ENCODE measurements at places on chromosomes 13 and 19. TPM values are rescaled to one million over a fixed set of nuclear protein-coding genes. Genes with fewer than 3 reads are reported as not detected.

ZNF534 gene
- not detected for total RNA-seq

CDX2 gene
- total RNA-seq = not detected

ZNF432 gene
- 21.8 TPM for total RNA-seq

SSBP4 gene
- total RNA-seq = 48.0 TPM

TEX29 gene
- not detected for total RNA-seq

GPR42 gene
- total RNA-seq = not detected

PEAK3 gene
- total RNA-seq = not detected

KLF1 gene
- total RNA-seq = not detected

ATP11A gene
- 23.1 TPM for total RNA-seq

SIGLEC5 gene
- not detected for total RNA-seq

CBARP gene
- total RNA-seq = 9.7 TPM

SGCG gene
- 5.2 TPM for total RNA-seq

SPART gene
- total RNA-seq = 196 TPM

CEACAM16 gene
- not detected for total RNA-seq

MUC16 gene
- total RNA-seq = not detected

ZNF99 gene
- total RNA-seq = not detected

ZNF575 gene
- total RNA-seq = 0.30 TPM

C19orf73 gene
- 0.89 TPM for total RNA-seq

OBI1 gene
- 11.6 TPM for total RNA-seq

CYP2A6 gene
- 0.30 TPM for total RNA-seq

CD209 gene
- not detected for total RNA-seq

LILRA5 gene
- not detected for total RNA-seq

PDX1 gene
- not detected for total RNA-seq

DCT gene
- total RNA-seq = 0.09 TPM

HSD17B14 gene
- total RNA-seq = 19.0 TPM

IGFL2 gene
- total RNA-seq = 0.05 TPM

INSL3 gene
- not detected for total RNA-seq

PDS5B gene
- total RNA-seq = 29.9 TPM

PSG3 gene
- total RNA-seq = not detected

CLEC17A gene
- total RNA-seq = not detected

ZNF225 gene
- 6.5 TPM for total RNA-seq

RGCC gene
- total RNA-seq = 0.59 TPM

CD70 gene
- not detected for total RNA-seq

ZNF296 gene
- 0.32 TPM for total RNA-seq

TNFSF11 gene
- not detected for total RNA-seq

PEX11G gene
- total RNA-seq = 1.5 TPM

NEK3 gene
- total RNA-seq = 8.0 TPM

RRAS gene
- total RNA-seq = 75.3 TPM

OR4F17 gene
- total RNA-seq = not detected

ZNF576 gene
- 10.9 TPM for total RNA-seq

ZNF420 gene
- 6.9 TPM for total RNA-seq

KLK1 gene
- not detected for total RNA-seq

MYO1F gene
- total RNA-seq = under 0.01 TPM

GPR12 gene
- not detected for total RNA-seq

ZNF439 gene
- total RNA-seq = 8.9 TPM

Measured in smooth muscle cell of the umbilical artery (primary cell).